WTC11 (cell line): ENCODE measurements at places on chromosomes 2 and 18. TPM values are rescaled to one million over a fixed set of nuclear protein-coding genes. Genes with fewer than 3 reads are reported as not detected.

Gene CABYR
- 12.9 to 19.3 TPM (median 16.1 TPM) in 3 replicates for total RNA-seq

Gene MZT2A
- total RNA-seq = 162 to 179 TPM (median 167 TPM) in 3 replicates

Gene DTNA
- total RNA-seq = 16.1 to 16.9 TPM (median 16.2 TPM) in 3 replicates

DNA sequence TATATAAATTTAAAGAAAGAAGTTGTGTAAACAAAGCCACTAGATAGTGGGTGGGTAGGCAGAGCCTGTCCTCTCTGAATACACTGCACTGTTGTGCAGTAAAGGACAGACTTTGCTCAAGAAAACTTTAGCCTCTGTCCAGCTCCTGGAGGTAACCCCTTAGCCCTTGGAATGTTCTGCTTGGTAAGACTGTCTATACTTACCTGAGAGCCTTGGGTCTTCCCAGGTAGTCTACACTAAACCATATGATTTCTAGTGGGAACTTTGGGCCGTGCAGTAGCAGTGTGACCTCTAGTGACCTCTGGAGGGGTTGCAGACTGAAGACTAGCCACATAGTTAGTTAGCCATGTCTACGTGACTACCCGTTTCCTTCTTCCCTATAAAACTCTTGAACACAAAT, 678.3 kb upstream of the NRXN1 start:
- H3K4me1 ChIP-seq = peaks cover 10% of the 10 kb centered on the region
- no peak overlapping the region for H3K4me3 ChIP-seq
- H3K27ac ChIP-seq = no peak overlapping the region
- peaks cover 11% of the 10 kb centered on the region for H3K36me3 ChIP-seq
- H3K27me3 ChIP-seq = no peaks in the 10 kb centered on the region
- peak; percentile 57 for DNase-seq

GRCh38 chr18:59633961-59634485, 63.2 kb downstream of the CCBE1 start:
- peak overlapping the region; percentile 5; the same call in 1 of the 2 replicates for H3K27ac ChIP-seq
- DNase-seq = no peak
- peaks cover 27% of the 10 kb centered on the region for H3K4me1 ChIP-seq

Gene ZSWIM2
- not detected in 3 replicates for total RNA-seq

- peaks cover 15% of the 10 kb centered on the region for H3K4me1 ChIP-seq
- H3K27ac ChIP-seq = no peak overlapping the region
- no peaks in the 10 kb centered on the region; the same call in 1 of the 2 replicates for H3K27me3 ChIP-seq
- DNase-seq = no peak
- no peak overlapping the region for H3K4me3 ChIP-seq
- H3K36me3 ChIP-seq = no peaks in the 10 kb centered on the region
Measured at GRCh38 chr18:49890041-49890440, 76.7 kb upstream of the ACAA2 start.

- H3K4me3 ChIP-seq = no peak overlapping the region
- H3K27ac ChIP-seq = no peak overlapping the region
- no peak for DNase-seq
- H3K36me3 ChIP-seq = no peaks in the 10 kb centered on the region
- no peaks in the 10 kb centered on the region for H3K27me3 ChIP-seq
Measured at GRCh38 chr18:77316641-77317040, 67.0 kb downstream of the GALR1 start.

DNA sequence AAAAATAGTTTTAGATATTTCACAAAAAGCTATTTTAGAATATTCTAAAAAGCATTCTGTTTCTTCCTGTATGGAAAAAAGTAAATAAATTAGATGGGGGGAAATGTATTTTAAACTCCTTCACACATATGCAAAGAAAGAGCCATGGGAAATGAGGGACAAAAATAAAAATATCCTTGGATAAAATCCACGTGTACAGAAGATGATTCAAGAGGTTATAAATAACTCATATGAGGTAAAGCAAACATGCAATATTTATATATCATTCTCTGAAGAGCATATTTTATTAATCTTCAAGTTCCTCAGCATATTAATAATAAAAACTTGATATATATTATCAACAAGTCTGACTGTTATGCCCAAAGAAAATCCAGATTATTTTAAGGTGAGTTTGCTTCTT, 8.8 kb upstream of the GFPT1 start:
- no peaks in the 10 kb centered on the region for H3K4me1 ChIP-seq
- H3K27me3 ChIP-seq = no peaks in the 10 kb centered on the region
- H3K27ac ChIP-seq = no peak overlapping the region
- no peak for DNase-seq
- H3K4me3 ChIP-seq = no peak overlapping the region

DNA sequence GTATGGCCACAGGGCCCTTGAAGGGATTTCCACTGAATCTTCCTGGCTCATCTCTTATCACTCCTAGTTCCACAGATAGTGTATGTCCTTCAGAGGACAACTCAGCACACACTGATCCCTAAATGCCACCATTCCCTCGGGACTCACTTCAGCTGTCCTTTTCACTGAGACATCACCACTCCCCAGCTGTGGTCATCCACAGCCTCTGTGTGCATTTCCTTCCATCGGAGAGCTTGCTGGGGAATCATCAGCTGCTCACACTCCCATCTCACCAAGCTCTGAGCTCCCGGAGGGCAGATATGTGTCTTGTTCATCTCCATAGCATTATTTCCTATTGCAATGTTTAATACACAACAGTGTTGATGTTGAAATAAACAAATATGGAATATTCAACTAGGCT, 759.5 kb downstream of the RNF144A start:
- H3K27me3 ChIP-seq = peaks cover 5% of the 10 kb centered on the region; the same call in 1 of the 2 replicates
- no peak overlapping the region for H3K4me3 ChIP-seq
- peaks cover 5% of the 10 kb centered on the region for H3K36me3 ChIP-seq

DNA sequence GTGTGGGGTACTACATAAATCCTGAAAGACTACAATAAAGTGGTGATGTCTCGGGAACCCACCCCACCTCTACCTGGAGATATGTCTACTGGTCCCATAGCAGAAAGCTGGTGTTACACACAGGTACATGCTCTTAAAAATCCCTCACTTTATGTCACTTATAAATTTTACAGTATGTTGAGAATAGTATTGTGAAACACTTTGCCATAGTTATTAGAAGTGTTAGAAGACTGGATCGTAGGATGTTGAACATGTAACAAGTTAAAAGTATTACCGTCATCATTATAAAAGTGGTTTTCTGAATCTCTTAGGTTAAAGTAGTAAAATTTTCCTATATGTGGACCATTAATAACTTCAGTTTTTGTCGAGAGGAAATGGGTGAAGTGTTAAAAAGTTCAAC, 48.6 kb downstream of the SPOPL start:
- DNase-seq = no peak
- no peak overlapping the region for H3K27ac ChIP-seq
- H3K27me3 ChIP-seq = no peaks in the 10 kb centered on the region
- H3K4me1 ChIP-seq = peaks cover 7% of the 10 kb centered on the region
- H3K4me3 ChIP-seq = no peak overlapping the region

DNA sequence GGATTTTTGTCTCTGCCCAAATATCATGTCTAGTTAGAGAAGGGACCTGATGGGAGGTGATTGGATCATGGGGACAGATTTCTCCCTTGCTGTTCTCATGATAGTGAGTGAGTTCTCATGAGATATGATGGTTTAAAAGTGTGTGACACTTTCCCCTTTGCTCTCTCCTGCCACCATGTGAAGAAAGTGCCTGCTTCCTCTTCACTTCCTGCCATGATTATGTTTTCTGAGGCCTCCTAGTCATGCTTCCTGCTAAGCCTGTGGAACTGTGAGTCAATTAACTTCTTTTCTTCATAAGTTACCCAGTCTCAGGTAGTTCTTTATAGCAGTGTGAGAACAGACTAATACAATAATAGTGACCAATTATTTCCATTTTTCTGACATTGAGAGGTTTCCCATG, 167.3 kb upstream of the CYRIA start:
- H3K27ac ChIP-seq = no peak overlapping the region
- no peak for DNase-seq
- H3K36me3 ChIP-seq = no peaks in the 10 kb centered on the region
- peaks cover 4% of the 10 kb centered on the region; the same call in 1 of the 2 replicates for H3K4me1 ChIP-seq

GRCh38 chr2:135798762-135799161, 38.2 kb downstream of the LCT start:
- DNase-seq = no peak
- no peaks in the 10 kb centered on the region for H3K27me3 ChIP-seq
- peaks cover 25% of the 10 kb centered on the region for H3K36me3 ChIP-seq
- no peak overlapping the region for H3K4me3 ChIP-seq
